Activated naive CD8-positive, alpha-beta T cell treated with anti-CD3 and anti-CD28 coated beads for 36 hours (primary cell): ENCODE measurements at places on chromosomes 1 and 21.

GRCh38 chr1:13407811-13408210 is 2.4 kb upstream of the PRAMEF20 start:
- no peak for DNase-seq

GRCh38 chr1:171468120-171468750 is 17.1 kb upstream of the PRRC2C start:
- no peak for DNase-seq

DNA sequence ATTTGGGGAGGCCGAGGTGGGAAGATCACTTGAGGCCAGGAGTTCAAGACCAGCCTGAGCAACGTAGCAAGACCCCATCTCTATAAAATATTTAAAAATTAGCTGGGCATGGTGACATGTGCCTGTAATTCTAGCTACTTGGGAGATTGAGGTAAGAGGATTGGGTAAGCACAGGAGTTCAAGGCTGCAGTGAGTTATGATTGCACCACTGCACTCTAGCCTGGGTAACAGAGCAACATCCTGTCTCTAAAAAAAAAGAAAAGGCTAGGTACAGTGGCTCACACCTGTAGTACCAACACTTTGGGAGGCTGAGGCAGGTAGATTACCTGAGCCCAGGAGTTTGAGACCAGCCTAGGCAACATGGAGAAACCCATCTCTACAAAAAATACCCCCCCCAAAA is 35.7 kb upstream of the RCC1 start:
- no peak for DNase-seq

DNA sequence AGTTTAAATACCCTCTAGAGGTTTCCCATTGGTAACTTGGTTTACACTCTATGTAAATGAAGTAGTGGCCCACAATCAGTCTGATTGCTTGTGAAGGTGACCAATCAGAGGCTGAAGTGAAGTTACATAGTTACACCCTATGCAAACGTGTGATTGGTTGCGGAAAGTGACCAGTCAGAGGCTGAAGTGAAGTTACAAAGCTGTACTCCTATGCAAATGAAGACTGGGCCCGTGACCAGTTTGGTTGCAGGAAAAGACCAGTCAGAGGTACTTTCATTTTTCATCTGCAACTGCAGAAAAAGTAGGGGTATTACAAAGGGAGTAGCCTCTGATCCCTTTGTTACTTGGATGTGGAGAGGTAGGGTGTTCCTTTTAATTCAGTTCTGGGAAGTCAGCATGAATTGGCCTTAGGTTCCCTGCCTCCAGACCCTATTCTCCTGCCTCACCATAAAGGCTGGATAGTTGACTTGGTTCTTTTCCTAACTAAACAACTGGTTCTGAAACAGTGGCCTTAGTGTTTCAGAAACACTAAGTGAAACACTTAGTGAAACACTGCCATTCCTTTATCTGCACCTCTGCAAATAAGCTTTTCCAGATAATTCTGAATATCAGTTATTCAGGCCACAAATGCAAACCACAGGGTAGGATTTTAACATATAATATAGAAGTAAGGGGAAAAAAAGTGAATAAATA is 39.3 kb downstream of the MAGI3 start:
- no peak for DNase-seq

- DNase-seq, result no peak
Measured at GRCh38 chr1:111184663-111185062, 15.8 kb downstream of the DENND2D start.

- DNase-seq, result no peak
Measured at GRCh38 chr1:34373912-34374311, 197.2 kb downstream of the C1orf94 start.

GRCh38 chr1:67791261-67791660 is 42.0 kb downstream of the GNG12 start:
- DNase-seq, result no peak

GRCh38 chr1:235739631-235740030 is 90.0 kb upstream of the GNG4 start:
- DNase-seq, result no peak

DNA sequence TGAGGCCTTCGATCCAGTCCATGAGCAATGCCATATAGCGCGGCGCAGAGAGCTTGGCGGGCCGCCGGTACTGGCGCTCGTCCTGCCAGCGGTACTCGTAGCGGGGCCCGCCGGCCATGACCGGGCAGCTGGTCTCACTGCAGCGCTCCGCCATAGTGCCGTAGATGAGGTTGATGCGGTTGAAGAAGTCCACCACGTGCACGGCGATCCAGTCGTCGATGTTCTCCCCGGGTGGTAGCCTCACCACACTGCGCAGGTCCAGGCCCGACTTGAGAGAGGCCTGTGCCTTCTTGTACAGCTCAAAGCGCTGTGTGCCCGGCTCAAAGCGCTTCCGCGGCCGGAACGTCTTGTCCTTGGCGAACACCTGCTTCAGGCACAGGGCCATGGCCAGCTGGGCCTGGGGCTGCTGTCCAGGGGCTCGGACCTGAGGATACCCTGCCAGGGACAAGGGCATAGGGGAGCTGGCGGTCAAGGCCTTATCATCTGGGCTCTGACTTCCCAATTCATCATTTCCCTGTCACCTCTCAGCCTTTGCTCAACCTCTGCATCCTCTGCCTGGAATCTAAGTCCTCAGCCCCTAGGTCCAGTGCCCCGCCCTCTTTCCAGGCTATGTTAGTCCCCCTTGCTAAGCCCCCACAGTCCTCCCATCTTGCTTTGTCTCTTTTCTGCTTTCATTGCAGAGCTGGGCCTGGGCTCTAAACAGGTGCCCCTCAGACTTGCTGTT is 3.5 kb downstream of the MOB3C start:
- no peak for DNase-seq

DNA sequence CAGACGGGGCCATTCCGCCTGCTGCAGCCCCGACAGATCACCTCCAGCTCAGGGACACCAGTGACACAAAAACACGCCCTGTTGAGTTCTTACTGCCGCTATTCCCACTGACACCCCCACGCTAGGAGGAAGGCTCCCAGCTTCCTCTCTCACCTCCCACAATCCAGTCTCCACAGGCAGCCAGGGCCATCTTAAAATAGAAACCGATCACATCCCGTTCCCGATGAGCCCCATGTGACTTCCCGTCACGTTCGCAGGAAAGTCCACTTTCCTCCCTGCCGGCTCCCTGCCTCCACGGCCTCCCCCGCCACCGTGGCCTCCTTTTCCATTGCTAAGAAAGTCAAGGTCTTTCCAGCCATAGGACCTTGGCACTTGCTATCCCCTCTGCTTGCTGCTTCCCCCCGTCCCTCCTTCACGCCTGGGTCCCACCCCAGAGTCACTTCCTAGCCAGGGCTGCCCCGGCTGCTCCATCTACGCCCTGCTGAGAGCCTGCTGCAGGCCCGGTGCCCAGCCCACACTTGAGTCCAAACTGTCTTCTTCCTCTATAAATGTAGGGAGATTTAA is 24.0 kb upstream of the DDOST start:
- no peak for DNase-seq

- no peak for DNase-seq
Measured at GRCh38 chr1:72009173-72010093, 272.9 kb downstream of the NEGR1 start.

- DNase-seq, result peak; percentile 9
Measured at GRCh38 chr21:38327984-38328383, 71.2 kb downstream of the KCNJ15 start.

GRCh38 chr1:158102881-158103674 is 77.6 kb upstream of the CD1D start:
- DNase-seq, result no peak

DNA sequence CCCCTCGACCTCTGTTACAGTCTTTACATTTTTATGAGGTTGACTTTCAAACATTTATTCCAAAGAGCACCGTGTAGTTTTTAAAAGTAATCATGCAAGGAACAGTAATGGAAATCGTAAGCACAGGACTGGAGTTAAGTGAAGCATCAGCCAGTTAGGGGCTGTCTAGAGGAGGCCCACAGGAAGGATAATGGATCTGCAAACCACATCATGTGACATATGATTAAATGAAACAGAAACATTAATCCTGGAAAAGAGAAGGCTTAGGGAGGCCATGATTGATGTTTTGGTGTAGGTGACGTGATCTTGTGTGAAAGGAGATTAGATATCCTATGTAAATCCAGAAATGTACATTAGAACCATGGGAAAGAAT is 25.0 kb downstream of the RGS7 start:
- DNase-seq, result no peak

DNA sequence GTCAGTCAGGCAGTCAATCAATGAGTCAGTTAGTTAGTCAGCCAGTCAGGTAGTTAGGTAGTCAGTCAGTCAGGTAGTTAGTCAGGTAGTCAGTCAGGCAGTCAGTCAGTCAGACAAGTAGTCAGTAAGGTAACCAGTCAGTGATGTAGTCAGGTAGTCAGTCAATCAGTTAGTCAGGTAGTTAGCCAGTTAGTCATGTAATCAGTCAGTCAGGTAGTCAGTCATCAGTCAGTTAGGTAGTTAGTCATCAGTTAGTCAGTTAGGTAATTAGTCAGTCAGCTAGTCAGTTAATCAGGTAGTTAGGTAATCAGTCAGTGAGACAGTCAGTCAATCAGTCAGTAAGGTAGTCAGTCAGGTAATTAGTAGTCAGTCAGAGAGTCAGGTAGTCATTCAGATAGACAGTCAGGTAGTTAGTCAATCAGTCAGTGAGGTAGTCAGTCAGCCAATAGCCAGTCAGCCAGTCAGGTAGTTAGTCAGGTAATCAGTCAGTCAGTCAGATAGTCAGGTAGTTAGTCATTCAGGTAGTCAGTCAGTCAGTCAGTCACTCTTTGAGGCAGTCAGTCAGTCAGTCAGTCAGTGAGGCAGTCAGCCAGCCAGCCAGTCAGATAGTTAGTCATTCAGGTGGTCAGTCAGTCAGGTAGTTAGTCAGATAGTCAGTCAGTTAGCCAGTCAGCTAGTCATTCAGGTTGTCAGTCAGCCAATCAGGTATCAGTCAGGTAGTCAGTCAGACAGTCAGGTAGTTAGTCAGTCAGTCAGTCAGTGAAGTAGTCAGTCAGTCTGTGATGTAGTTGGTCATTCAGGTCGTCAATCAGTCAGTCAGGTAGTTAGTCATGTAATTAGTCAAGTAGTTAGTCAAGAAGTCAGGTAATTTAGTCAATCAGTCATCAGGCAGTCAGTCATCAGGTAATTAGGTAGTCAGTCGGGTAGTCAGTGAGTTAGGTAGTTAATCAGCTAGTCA is 15.3 kb downstream of the KRTAP10-1 start:
- DNase-seq, result no peak

DNA sequence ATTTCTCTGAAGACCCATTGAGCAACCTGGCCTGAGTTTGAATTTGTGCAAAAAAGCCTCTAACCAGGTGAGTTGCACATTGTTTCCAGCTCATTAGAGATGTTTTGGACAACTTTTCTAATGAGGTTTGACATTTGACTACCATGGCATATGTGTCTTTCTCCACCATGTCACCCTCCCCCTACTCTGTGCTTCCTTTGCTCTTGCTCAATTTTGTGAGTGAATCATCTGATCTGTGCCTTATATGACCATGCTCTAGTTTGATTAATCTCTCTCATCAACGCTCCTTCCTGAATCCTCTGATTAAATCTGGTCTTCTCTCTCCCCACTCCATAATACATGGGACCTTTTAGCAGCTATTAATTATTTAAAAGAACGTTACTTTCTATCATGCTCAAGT is 144.8 kb upstream of the SAMSN1 start:
- DNase-seq, result no peak

DNA sequence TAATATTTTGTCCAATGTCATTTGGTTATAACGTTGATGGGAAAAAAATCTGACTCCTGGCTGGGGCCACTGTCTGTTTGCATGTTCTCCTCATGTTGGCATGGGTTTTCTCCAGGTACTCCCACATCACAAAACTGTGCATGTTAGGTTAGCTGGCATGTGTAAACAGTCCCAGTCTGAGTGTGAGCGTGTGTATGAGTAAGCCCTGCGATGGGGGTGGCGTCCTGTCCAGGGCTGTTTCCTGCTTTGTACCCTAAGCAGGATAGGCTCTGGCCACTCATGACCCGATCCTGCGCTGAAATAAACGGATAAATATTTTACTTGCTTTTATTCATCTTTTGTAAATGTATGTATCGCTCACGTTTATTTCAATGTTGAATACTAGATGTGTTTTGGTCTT is 13.5 kb downstream of the EFCAB14 start:
- DNase-seq, result no peak

DNA sequence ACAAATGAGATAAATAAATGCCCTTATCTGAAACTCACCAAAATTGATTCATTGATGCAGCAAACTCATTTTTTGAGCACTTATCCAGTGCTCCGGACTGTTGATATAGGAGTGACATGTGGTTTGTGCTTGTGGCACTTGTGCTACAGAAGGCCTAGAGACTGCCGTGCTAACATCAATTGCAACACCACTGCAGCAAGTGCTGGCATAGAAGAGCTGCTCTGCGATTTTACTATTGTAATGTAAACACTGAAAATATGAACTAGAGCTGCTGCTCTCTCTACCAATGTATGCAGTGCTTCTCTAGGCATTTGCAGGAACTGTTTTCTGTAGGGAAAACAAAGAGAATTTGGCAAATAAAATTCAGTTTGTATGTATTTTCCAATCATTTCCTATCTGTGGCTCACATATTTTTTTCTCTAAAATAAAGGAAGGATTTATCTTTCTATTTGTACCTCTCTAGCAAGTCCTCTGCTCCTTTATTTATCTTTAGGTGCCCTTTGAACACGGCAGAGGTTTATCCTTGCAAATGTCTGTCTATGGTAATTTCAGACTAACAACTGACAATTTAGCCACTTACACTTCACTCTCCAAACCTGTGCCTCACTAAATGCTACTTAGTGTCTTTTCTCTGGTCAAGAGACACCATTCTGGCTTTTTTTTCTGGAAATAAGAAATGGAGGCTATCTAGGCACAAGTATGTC is 409.5 kb upstream of the ADGRL2 start:
- DNase-seq, result no peak

- no peak for DNase-seq
Measured at GRCh38 chr1:18293291-18293690, 185.7 kb downstream of the IGSF21 start.

DNA sequence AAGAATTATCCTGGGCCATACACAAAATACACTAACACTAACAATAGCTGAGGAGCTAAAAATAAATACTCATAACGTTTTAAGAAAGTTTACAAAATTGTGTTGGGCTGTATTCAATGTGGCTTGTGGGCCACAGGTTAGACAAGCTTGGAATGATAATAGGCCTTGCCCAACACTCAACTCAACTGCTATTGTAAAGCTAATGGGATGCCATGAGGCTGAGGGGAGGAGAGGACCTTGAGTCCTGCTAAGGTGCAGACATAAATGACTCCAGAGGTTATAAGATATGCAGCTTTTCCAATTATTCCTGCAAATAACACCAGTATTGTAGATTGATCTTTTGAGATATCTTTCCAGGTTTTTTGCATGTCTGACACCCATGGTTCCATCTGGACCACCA is 97.0 kb downstream of the FCRL5 start:
- DNase-seq, result no peak

- DNase-seq, result peak; percentile 27
Measured at GRCh38 chr1:117653732-117654492, 48.1 kb downstream of the TENT5C start.

DNA sequence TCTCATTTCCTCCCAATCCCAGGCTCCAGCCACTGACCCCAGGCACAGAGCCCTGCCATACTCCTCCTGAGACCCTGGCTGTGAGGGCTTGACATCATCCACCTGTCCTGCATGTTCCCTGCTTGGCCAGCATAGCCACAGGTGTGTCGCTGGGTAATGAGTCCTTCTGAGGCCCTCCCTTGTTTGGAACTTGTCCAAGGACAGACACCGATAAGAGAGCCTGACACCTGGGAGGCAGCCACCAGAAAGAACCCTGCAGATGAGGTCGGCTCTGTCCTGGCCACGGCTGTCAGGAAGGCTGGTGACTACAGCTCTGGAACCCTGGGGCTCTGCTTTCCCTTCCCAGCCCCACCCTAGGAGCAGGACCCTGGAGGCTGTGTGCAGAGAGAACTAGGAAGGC is 34.6 kb downstream of the TMEM63A start:
- no peak for DNase-seq

GRCh38 chr1:223683586-223684487 is 18.3 kb upstream of the CAPN8 start:
- DNase-seq, result peak; percentile 37

- no peak for DNase-seq
Measured at GRCh38 chr1:194069168-194069830, 882.9 kb upstream of the B3GALT2 start.
